Activated CD4-positive, alpha-beta T cell treated with anti-CD3 and anti-CD28 coated beads, Interleukin-2, amount 10 ng/mL, durations not matched to agents 7 days and 5 days (primary cell): ENCODE measurements at places on chromosomes 6 and 20.

- peaks cover 11% of the 10 kb centered on the region for H3K4me1 ChIP-seq
- H3K27me3 ChIP-seq = peaks cover 13% of the 10 kb centered on the region
- peaks cover 6% of the 10 kb centered on the region for H3K36me3 ChIP-seq
- no peak overlapping the region for H3K4me3 ChIP-seq
- no peak for DNase-seq
Measured at GRCh38 chr6:106077881-106078280, 8.3 kb upstream of the PRDM1 start.

DNA sequence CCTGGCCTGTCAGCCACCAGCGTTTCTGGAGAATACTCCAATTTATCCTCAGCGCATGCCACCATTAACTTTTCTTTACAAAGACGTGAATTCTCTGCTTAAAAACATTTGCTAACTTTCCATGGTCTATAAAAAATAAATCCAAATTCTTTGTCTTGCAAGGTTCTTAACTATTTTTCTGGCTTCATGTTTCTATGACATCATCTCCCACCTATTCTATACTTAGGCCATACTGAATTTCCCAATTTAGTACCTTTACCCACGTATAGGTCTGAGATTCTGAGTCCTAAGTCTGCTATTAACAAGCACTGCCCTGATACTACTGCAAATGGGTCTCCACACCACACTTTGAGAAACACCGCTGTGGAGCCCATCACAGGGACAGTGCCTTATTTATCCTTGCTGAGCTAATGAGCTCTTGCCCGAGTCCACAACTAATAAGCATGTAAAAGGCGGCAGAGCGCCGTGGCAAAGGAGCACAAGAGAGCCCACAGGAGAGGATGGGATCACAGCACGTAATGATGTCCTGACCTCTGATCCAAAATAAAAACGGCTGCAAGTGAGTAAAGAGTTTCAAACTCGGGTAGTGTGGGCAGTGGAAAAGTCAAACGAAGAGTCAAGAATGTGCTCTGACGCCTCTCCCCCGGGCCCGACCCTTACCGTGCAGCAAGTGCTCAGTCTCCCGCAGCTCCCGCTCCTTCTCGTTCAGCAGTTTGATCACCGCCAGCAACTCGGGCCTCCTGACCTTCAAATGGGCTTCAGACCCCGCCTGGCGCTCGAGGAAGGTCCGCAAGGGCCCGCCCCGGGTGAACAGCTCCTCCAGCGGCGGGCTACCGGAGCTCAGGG is 519 bp downstream of the MTRF1L start:
- peak; percentile 9 for DNase-seq
- peaks cover 43% of the 10 kb centered on the region for H3K4me1 ChIP-seq
- peak overlapping the region; percentile 95 for H3K27ac ChIP-seq
- peaks cover 3% of the 10 kb centered on the region for H3K27me3 ChIP-seq
- peak overlapping the region; percentile 96 for H3K4me3 ChIP-seq
- H3K36me3 ChIP-seq = peaks cover 36% of the 10 kb centered on the region

DNA sequence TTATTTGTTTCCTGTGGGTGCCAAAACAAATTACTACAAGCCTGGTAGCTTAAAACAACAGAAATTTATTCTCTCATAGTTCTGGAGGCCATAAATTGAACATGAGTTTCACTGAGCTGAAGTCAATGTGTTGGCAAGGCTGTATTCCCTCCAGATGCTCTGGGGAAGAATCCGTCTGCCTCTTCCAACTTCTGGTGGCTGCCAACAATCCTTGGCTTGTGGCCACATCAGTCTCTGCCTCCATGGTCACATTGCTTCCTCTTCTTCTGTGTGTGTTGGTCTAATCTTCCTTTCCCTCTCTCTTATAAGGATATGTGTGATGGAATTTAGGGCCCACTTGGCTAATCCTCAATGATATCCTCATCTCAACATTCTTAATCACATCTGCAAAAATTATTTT is 92.8 kb upstream of the EPB41L1 start:
- H3K4me3 ChIP-seq = no peak overlapping the region
- DNase-seq = no peak
- peaks cover 10% of the 10 kb centered on the region for H3K4me1 ChIP-seq
- no peak overlapping the region for H3K27ac ChIP-seq
- H3K27me3 ChIP-seq = peaks cover 27% of the 10 kb centered on the region

DNA sequence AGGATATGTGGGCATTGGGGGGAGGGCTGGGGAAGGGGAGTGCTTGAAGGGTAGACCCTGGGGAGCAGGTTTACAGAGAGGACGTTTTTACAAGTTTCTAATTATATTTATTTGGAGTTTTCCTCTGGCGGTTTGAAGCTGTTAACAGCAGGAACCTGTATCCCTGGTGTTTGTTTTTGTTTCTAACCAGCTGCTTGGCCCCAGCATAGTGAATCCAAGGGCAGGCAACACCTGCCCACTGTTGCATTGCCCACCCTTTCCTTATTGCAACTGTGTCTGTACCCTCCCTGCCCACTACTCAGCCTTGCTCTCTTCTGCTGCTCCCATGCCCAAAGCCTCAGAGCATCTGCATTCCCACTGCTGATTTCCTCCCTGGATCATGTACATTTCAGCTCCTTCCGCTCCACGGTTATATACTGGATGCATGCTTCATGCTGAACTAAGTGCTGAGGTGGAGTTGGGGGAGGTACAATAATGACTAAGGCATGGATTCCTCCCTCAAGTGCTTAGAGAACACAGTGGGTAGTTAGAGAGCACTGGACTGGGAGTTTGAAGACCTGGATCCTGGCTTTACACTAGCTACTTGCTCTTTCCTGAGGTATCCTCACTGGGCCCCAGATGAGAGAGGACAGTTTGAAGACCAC is 6.0 kb downstream of the SCUBE3 start:
- H3K27me3 ChIP-seq = peaks cover 40% of the 10 kb centered on the region
- DNase-seq = no peak
- H3K36me3 ChIP-seq = no peaks in the 10 kb centered on the region
- no peaks in the 10 kb centered on the region for H3K4me1 ChIP-seq
- H3K4me3 ChIP-seq = no peak overlapping the region

- peaks cover 33% of the 10 kb centered on the region for H3K4me1 ChIP-seq
- H3K36me3 ChIP-seq = peaks cover 5% of the 10 kb centered on the region
- H3K4me3 ChIP-seq = no peak overlapping the region
- DNase-seq = no peak
- H3K27me3 ChIP-seq = no peaks in the 10 kb centered on the region
Measured at GRCh38 chr20:10492844-10493243, 57.7 kb downstream of the SLX4IP start.

GRCh38 chr6:13423252-13423651 is 64.1 kb downstream of the GFOD1 start:
- DNase-seq = no peak
- no peak overlapping the region for H3K27ac ChIP-seq
- H3K4me1 ChIP-seq = peaks cover 36% of the 10 kb centered on the region
- H3K27me3 ChIP-seq = peaks cover 2% of the 10 kb centered on the region
- no peaks in the 10 kb centered on the region for H3K36me3 ChIP-seq
- H3K4me3 ChIP-seq = no peak overlapping the region

GRCh38 chr6:139536751-139537617 is 162.5 kb upstream of the CITED2 start:
- no peaks in the 10 kb centered on the region for H3K27me3 ChIP-seq
- no peak overlapping the region for H3K4me3 ChIP-seq
- DNase-seq = no peak
- H3K4me1 ChIP-seq = peaks cover 77% of the 10 kb centered on the region

DNA sequence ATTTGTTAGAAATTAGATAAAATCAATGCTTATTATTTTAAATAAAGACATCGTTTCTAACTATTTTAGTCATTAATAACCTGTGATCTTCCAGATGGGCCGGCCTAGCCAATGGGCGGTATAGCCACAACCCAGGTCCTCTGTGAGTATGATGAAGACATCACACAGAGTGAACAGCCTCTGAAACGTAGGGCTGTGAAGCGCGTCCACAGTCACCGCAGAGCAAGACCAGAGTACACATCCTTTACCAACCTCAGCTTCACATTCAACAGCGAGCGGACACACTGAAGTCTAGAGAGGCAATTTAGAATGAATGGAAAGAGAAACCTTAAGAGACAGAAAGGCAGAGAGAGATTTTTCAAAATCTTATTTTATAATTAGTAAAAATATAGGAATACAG is 125.0 kb upstream of the RPS6KA2 start:
- H3K4me1 ChIP-seq = peaks cover 9% of the 10 kb centered on the region
- no peak for DNase-seq
- no peaks in the 10 kb centered on the region for H3K36me3 ChIP-seq
- no peak overlapping the region for H3K27ac ChIP-seq
- H3K4me3 ChIP-seq = no peak overlapping the region
- H3K27me3 ChIP-seq = peaks cover 6% of the 10 kb centered on the region

GRCh38 chr6:72132851-72133250 is 246.5 kb downstream of the RIMS1 start:
- no peak for DNase-seq
- no peaks in the 10 kb centered on the region for H3K4me1 ChIP-seq

- no peaks in the 10 kb centered on the region for H3K27me3 ChIP-seq
- H3K4me3 ChIP-seq = no peak overlapping the region
- DNase-seq = no peak
Measured at GRCh38 chr6:67735623-67736022, 899.5 kb upstream of the ADGRB3 start.

- DNase-seq = no peak
- H3K4me3 ChIP-seq = no peak overlapping the region
- peaks cover 3% of the 10 kb centered on the region for H3K4me1 ChIP-seq
- no peak overlapping the region for H3K27ac ChIP-seq
Measured at GRCh38 chr20:50493881-50494253, 16.3 kb upstream of the PTPN1 start.

GRCh38 chr6:53765270-53765669 is 29.5 kb upstream of the LRRC1 start:
- peaks cover 2% of the 10 kb centered on the region for H3K27me3 ChIP-seq
- H3K36me3 ChIP-seq = no peaks in the 10 kb centered on the region
- no peak overlapping the region for H3K27ac ChIP-seq
- H3K4me3 ChIP-seq = no peak overlapping the region
- no peak for DNase-seq

DNA sequence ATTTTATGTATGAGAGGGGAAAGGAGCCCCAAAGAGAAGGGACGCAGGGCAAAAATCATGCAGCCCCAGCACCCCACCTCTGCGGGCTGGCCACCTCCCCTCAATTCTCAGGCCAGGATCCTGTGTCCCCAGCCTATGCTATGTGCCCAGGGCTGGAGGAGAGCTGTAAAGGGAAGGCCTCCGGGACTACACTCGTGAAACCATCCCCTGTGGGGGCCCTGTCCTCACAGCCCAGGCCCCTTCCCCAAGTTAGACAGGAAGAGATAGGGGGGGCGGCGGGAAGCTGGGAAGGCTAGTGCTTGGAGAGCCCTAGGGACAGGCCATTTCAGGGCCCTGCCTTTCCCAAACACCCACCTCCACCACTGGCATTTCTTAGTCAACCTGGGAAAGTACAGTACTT is 1.4 kb upstream of the COL11A2 start:
- peaks cover 25% of the 10 kb centered on the region for H3K4me1 ChIP-seq
- peaks cover 32% of the 10 kb centered on the region for H3K36me3 ChIP-seq
- H3K27me3 ChIP-seq = peaks cover 31% of the 10 kb centered on the region
- DNase-seq = no peak
- H3K4me3 ChIP-seq = no peak overlapping the region

DNA sequence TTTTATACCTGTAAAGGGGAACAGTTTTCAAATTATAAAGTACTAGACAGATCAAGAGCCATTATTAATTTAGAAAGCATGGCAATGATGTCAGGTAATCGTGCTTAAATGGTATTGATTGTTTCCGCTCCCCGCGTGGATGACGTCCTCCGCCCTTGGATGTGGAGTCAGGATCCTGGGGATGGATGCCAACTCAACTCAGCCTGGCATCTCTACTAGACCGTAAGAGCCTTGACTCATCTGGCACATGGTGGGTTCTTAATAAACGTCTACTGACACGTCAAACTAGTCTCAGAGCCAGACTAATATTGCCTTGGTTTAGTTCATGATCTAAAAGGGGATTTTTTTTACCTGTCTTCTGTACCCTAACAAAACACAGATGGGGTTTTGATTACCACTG is 80.2 kb downstream of the LRFN2 start:
- no peak overlapping the region for H3K27ac ChIP-seq
- no peaks in the 10 kb centered on the region for H3K27me3 ChIP-seq
- no peak overlapping the region for H3K4me3 ChIP-seq
- H3K36me3 ChIP-seq = no peaks in the 10 kb centered on the region

- peak overlapping the region; percentile 70 for H3K4me3 ChIP-seq
- H3K27me3 ChIP-seq = peaks cover 7% of the 10 kb centered on the region
- no peaks in the 10 kb centered on the region for H3K36me3 ChIP-seq
- H3K4me1 ChIP-seq = peaks cover 43% of the 10 kb centered on the region
- H3K27ac ChIP-seq = peak overlapping the region; percentile 84
Measured at GRCh38 chr6:119076576-119077390, 1.7 kb downstream of the FAM184A start.

DNA sequence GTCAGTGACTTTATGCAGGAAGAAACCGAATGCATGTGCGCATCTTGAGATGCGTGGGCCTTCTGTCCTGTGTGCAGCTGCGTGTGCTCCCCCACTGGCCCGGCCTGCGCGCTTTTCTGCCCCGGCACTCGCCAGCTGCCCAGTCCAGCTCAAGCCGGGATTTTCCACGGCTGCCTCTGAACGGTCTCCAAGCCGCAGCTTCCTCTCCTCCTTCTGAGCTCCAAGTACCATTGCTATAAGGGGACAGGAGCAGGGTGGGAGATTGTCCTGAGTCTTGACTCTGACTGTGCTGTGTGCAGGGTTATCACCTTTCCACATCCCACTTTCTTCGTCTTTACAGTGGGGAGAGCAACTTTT is 302.8 kb downstream of the THBS2 start:
- H3K4me1 ChIP-seq = no peaks in the 10 kb centered on the region
- peaks cover 15% of the 10 kb centered on the region for H3K27me3 ChIP-seq
- no peak for DNase-seq
- no peak overlapping the region for H3K27ac ChIP-seq
- H3K36me3 ChIP-seq = no peaks in the 10 kb centered on the region
- H3K4me3 ChIP-seq = no peak overlapping the region

DNA sequence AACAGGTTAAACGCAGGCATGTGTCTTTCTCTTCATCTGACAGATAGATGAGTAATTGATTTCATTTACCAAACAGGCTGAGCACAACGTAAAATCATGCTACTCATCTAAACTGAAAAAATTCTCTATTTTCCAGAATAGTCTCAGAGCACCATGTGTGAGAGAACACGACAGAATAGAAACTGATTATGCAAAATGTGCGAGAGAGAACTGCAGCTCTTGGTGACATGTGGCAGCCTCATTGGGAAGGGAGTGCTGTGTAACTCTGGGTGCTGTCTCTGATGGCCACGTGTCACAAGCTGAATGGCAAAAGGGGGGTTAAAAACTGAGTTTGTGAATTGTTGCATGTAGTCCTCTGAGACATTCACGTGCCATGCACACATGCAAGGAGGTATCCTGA is 143.7 kb upstream of the ATXN1 start:
- peaks cover 10% of the 10 kb centered on the region for H3K27me3 ChIP-seq
- no peaks in the 10 kb centered on the region for H3K36me3 ChIP-seq
- no peaks in the 10 kb centered on the region for H3K4me1 ChIP-seq
- H3K4me3 ChIP-seq = no peak overlapping the region
